ENCODE measurements at places on chromosomes 16 and 17.

GRCh38 chr16:56616608-56617211 is 8.3 kb downstream of the MT2A start:
- no peak for DNase-seq

DNA sequence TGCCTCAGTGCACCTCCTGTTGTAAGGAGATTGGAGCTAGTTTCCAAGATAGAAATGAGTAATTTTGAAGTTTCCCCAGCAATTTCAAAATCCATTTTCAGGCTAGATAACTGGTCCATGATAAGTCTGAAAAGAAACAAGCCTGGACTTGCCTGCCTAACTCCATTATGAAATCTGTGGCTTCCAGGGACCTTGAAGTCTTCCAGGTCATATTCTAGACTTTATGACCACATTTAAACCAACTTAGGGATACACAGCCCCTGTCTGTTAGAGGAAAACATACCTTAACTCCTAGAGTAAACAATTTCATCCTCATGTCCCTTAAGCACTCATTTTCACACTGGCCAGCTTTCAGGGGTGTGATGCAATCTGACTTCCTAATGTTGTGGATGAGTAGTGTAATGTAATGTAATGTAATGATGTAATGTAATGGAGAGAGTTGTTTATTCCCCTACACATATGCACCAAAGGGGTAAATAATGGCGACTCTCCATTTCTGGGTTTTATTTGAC is 96.7 kb upstream of the FAM20A start:
- no peak for DNase-seq

DNA sequence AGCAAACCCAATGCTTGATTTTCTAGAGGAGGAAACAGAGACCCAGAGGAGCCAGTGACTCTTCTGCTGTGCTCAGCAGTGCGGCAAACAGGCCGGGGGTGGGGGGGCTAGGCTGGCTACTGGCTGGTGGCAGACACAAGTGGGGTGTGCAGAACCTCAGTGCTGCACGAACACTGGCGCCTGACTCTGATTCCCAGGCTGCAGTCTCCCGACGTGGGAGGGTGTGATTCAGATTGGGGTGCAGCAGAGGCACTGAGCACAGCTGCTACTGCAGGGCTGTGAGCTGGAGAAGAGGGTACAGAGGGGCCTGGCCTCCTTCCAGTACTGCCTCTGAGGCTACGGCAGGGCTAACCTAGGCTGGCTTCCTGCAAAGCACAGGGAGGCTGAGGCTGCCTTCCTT is 8.1 kb downstream of the RPL19 start:
- DNase-seq: no peak

DNA sequence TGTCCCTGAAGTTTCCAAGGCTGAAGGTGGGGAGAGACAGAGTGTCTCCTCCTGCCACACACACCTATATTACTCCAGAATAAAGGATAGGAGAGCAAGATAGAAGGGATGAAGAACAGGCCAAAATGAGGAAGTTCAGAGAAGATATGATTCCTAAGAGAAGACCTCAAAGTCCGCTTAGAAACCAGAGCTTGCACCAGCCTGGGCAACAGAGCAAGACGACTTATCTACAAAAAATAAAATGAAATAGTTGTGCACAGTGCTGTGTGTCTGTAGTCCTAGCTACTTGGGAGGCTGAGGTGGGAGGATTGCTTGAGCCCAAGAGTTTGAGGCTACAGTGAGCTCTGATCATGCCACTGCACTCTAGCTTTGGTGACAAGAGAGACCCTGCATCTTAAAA is 128.2 kb downstream of the HS3ST3B1 start:
- no peak for DNase-seq

GRCh38 chr16:10242916-10243315 is 60.7 kb upstream of the GRIN2A start:
- no peak for DNase-seq

Data from stimulated activated naive CD8-positive, alpha-beta T cell treated with anti-CD3 and anti-CD28 coated beads, Interleukin-15, Interleukin-2, amounts not matched to agents 100 U/mL and 50 U/mL, for 24 hours (primary cell).